ENCODE measurements at places on chromosomes 16 and 17.
A peak's percentile ranks its signal among the peaks of the same experiment; 100 is the strongest.

DNA sequence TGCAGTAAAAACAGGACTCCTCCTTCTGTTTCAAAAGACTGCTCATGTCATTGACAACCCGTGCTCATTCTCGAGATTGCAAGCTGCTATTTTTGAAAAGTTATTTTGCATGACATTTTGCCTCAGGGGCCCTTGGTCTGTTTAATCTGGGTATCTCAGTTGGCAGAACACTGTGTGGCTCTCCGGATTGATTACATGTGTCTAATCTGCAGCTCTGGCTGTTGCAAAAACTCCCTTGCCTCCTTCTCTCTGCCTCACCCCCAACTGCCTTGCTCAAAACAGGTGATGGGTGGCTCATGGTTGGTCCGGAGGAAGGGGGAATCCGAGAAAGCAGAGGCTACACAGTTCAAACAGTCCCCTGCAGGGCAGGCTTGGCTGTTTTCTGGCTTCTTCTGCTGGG is 25.3 kb downstream of the GINS3 start:
- DNase-seq, result no peak

- DNase-seq, result no peak
Observed at GRCh38 chr17:40854175-40854814, 12.7 kb downstream of the KRT12 start.

GRCh38 chr17:50328363-50329325 is 17.3 kb upstream of the XYLT2 start:
- DNase-seq, result no peak

DNA sequence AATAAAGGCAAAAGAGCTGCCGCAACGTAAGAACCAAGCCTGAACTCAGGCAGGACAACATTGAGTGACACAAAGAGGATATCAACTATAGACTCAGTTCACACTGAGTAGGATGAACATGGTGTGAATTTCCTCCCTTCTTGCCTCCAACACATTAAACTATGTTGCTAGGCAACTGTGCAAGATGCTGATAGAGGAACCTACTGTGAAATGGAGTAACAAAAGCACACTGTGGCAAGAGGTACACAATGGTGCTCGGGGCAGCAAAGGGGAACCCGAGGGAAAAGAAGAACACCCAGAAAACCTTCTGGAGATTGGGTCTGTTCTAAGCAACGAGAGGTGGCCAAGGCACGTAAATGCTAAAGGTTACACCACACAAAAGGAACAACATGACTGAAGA is 34.1 kb downstream of the GRB2 start:
- DNase-seq, result no peak

DNA sequence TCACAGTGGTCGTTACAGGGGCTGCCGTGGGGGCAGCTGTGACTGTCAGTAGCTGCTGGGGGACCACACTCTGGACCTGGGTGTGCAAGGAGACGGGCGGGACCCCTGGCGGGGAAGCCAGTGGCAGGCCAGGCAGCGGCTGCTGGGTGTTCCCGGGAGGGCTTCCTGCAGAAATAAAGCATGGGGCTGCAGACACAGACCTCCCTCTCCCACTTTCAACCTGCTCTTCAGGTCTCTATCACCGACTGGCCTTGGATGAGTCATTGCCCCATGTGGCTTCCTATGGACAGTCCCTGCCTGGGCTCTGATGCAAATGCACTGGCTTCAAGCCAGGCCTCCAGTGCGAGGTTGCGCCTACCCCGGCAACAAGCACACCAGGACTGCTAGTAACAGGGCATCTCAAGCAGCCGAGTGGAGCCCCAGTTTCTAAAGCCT is 17.2 kb downstream of the SREBF1 start:
- DNase-seq, result peak; percentile 75

DNA sequence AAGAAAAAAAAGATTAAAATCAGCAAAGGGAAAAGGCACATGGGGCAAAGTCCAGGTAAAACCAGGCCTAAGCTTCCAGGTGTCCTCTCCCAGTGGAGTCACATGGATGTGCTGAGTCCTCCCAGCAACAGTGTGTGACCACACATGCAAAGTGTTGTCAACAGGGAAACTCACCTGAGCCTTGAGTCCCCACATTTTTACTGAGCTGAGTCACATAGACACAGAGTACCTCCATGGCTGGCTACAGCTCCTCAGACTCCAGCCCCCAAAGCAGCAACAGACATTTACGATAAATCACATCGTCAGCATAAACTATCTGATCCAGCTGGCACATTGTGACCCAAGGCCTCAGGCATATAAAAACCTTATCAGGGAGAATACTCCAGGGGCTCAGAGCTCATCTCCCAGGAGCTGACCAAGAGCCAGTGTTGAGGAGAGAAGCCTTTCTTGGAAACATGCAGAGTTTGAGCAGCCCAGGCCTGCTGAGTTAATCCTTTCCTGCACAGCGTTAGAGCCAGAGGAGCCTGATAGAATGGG is 20.5 kb downstream of the ERCC4 start:
- DNase-seq, result no peak

GRCh38 chr17:39455919-39456318 is 4.9 kb upstream of the MED1 start:
- no peak for DNase-seq

- peak; percentile 83 for DNase-seq
Observed at GRCh38 chr17:80265205-80266068, 4.8 kb downstream of the RNF213 start.

- no peak for DNase-seq
Observed at GRCh38 chr17:56177361-56177760, 24.1 kb downstream of the ANKFN1 start.

DNA sequence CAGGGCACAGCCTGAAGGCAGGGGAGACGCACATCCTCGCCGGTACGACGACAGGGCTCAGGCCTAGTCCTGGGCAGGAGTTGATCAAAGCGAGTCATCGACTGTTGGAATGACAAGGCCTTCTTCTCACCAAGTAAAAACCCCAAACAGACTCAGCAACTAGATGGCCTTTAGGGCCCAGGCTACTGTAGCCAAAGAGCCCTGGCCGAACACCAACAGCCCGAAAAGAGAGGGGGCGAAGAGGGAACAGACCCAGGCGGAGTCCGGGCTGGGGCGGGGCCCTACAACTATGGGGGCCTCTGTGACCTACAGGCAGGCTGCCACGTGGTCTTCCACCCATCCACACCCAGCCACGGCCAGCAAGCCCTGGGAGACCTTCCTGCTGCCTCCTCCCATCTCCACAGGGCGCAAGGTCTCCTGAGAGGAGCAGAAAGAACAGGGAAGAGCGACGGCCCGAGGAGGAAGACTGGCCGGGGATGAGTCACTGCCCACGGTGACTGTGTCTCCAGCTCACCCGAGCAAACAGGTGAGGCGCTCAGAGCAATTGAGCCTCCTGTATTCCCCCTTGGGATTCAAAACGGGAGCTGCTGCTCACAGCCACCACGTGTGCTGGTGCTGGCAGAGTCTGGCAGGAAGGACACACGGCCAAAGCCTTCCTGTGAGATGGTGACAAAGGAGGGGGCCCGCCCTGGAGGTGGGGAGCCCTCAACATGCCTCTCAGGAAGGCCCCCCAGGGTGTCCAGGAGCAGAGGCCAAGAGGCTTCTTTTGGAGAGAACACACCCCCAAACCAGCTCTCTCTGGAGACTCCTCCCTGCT is 17.7 kb downstream of the SLC16A3 start:
- DNase-seq, result no peak

- no peak for DNase-seq
Observed at GRCh38 chr17:17693253-17694168, 12.3 kb downstream of the RAI1 start.

- DNase-seq, result no peak
Observed at GRCh38 chr16:30147843-30148510, 25.0 kb upstream of the MAPK3 start.

GRCh38 chr17:71976011-71976649 is 144.7 kb upstream of the SOX9 start:
- DNase-seq, result no peak

GRCh38 chr17:7208754-7209460 is 10.7 kb downstream of the DLG4 start:
- no peak for DNase-seq

DNA sequence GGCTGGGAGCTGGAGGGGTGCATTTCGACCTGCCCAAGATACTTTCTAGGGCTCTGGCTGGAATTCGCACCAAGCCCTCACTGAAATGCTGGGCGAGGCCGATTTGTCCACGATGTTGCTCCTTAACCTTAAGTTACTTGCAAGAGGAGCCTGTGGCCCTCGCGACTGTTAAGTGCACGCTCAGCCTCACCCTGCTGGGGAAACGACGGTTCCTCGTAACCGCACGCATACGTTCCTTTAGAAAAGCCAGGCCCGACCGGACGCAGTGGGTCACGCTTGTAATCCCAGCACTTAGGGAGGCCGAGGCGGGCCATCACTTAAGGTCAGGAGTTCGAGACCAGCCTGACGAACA is 607 bp upstream of the NCOR1 start:
- DNase-seq, result no peak

GRCh38 chr16:75244844-75245758 is 6.3 kb downstream of the BCAR1 start:
- no peak for DNase-seq

- DNase-seq, result no peak
Observed at GRCh38 chr17:59846394-59847165, 46.2 kb downstream of the TUBD1 start.

- DNase-seq, result no peak
Observed at GRCh38 chr17:36824678-36825101, 112.6 kb upstream of the LHX1 start.

- DNase-seq, result no peak
Observed at GRCh38 chr17:80007939-80008338, 27.7 kb downstream of the TBC1D16 start.

DNA sequence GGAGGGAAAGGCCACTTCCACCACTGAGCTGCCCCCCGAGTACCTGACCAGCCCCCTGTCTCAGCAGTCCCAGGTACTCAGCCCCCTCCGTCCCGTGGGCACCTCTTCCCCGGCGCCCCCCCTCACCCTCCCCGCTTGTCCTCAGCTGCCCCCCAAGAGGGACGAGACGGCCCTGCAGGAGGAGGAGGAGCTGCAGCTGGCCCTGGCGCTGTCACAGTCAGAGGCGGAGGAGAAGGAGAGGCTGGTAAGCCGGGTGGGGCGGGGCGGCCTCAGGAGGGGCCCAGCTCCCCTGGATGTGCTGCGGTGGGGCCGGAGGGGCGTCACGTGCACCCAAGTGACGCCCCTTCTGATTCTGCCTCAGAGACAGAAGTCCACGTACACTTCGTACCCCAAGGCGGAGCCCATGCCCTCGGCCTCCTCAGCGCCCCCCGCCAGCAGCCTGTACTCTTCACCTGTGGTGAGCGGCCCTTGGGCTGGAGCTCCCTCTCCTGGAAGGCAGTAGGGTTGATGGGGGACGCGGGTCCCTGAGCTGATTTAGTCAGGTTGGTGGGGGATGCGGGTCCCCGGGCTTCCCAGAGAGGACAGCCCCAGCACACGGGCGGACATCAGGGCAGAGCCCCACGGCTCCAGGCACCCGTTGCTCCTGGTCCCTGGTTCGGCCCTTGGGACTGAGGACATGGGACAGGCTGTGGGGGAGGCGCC is 9.5 kb upstream of the MRPL12 start:
- DNase-seq, result no peak
